ENCODE measurements at places on chromosomes 13 and 19. TPM values are rescaled to one million over a fixed set of nuclear protein-coding genes. Genes with fewer than 3 reads are reported as not detected.

The WASF3 gene
- polyA plus RNA-seq, result 0.06 TPM

The NPAS1 gene
- 0.43 TPM for polyA plus RNA-seq

The ADGRE2 gene
- polyA plus RNA-seq, result 0.52 TPM

The LAIR1 gene
- polyA plus RNA-seq, result 191 TPM

All from B cell (primary cell).